ENCODE measurements at places on chromosomes 5 and 9. TPM values are rescaled to one million over a fixed set of nuclear protein-coding genes. Genes with fewer than 3 reads are reported as not detected.

The CNTNAP3 gene
- total RNA-seq: 9.4 TPM

The FBN2 gene
- total RNA-seq: 4.8 TPM

The SPINK4 gene
- total RNA-seq: not detected

The ITGA1 gene
- 170 TPM for total RNA-seq

DNA sequence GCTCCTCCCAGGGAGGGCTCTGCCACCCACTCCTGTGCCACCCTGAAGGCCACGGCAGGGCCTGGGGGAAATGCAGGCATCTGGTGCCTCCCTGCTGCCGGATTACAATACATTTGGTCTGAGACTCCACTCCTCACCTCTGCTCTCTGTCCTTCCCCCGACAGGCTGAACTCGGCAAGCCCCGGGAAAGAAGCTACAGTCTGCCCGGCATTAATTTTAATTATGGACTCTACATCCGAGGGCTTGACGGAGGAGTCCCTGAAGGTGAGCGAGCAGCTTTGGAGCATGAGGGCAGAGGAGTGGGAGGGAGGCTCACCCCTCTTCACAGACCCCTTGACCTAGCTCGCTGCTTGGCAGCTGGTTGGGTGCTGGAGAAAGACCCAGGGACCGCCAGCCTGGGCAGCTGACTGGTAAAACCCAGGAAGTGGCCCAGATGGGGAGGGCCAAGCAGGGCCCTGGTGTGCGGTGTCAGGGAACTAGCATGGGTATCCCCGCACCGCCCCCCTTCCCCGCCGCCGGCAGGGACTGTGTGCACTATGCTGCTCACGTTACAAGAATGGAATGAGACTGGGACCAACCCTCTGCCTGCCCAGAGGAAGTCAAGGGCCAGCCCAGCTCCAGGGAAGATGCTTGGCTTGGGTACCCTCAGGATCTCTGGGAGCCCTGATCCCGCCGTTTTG lies 83.7 kb upstream of the BARHL1 start:
- DNase-seq: no peak

DNA sequence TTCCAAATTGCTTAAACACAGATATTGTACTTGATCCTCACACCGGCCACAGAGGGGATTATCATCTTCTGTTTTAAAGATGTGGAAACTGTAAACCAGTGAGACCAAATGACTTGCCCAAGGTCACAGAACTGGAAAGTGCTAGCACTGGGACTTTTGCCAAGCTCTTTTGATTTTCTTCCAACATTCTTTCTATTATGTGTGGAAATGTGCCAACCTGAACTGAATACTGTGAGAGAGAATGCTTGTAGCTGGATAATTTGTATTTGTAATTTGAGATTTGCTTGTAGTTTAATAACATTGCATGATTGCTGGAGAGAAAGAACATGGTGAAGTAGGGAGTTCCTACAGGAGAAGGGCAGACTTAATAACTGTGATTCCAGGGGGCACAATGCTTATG lies 977.9 kb upstream of the NUDT12 start:
- DNase-seq: no peak

- DNase-seq: no peak
These were observed 416.6 kb downstream of the PLK2 start for GRCh38 chr5:58043032-58043945.

DNA sequence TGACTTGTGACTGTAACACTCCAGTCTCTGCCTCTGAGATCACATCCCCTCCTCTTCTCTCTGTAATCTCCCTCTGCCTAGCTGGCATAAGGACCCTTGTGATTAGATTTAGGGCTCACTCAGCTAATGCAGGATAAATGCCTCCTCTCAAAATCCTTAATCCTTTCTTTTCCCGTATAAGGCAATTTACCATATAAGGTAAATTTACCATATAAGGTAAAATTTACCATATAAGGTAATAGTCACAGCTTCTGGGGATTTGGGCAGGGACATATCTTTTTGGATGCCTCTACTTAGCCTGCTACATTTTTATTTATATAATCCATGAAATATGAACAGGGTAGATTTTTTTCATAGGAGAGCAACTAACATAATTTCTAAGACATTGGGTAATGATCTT lies 318.0 kb upstream of the PUM3 start:
- no peak for DNase-seq

DNA sequence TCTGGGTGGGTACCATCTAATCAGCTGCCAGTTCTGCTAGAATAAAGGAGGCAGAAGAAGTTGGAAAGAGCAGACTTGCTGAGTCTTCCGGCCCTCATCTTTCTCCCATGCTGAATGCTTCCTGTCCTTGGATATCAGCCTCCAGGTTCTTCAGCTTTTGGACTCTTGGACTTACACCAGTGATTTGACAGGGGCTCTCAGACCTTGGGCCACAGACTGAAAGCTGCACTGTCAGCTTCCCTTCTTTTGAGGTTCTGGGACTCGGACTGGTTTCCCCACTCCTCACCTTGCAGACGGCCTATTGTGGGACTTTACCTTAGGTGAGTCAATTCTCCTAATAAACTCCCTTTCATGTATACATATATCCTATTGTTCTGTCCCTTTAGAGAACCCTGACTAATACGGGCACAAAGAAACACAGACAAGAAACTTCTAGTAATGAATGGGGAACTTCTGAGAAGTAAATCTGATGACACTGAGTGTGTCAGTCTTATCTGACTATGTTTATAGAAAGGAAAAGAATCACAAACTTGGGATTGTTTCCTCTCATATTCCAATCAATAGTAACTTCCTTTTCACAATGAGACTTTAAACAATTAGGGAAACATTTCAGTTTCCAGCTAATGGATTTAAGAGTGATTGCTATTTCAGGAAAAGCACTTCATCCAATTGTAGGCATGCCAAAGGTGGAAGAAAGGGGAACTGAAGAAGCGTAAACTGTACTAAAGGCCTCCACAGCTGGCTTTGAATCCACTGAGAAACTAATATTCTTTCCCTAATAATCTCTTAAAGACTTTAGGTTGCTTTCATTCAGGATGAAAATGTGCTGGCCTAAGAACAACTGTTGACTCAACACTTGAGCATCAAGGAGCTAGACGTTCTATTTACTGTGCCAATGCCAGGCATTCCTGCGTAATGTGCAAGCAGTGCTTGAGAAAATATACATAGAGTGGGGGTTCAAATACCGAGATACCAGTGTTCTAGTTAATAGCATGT lies 127.9 kb upstream of the PTGER4 start:
- DNase-seq: no peak

- DNase-seq: peak; percentile 75
These were observed 123.4 kb downstream of the NXNL2 start for GRCh38 chr9:88658311-88658822.

The KIF4B gene
- total RNA-seq: not detected

- no peak for DNase-seq
These were observed 370.1 kb downstream of the TMEM161B start for GRCh38 chr5:87898574-87898973.

The PCDHB13 gene
- total RNA-seq: 6.2 TPM

The ARSI gene
- 0.65 TPM for total RNA-seq

DNA sequence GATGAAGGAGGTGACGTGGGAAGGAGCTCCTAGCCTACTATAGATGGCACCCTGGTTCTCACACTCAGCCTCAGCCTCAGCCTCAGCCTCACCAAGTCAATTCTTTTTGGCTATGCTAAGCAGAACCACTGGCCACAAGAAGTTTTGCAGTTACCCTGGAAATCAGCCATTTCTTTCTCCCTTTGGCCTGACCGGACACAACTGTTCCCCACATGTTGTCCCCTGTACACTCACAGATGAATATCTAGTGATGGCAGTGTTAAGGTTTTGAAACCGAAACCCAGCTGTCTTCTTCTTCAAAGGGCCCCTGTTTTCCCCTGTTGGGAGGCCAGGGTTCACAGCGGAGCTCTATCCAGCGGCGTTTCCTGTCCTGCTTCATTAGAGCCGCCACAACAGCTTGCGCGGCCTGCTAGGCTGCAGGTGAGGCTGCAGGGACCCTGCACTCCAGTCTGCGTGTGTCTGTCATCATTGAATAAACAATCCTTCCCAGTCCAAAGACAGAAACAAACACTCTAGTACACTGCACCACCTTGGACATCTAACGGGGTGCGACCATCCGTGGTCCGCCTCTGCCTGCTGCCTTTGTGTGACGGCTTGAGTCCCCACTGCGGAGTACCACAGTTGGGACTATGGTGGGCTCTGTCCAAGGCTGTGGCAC lies 250.5 kb downstream of the DENND1A start:
- DNase-seq: no peak

- DNase-seq: no peak
These were observed 57.7 kb upstream of the STC2 start for GRCh38 chr5:173385832-173386360.

The SLC6A19 gene
- not detected for total RNA-seq

The RETREG1 gene
- total RNA-seq: 5.9 TPM

GRCh38 chr9:129353697-129354336 lies 175.8 kb upstream of the IER5L start:
- DNase-seq: no peak

The PCDHGA1 gene
- total RNA-seq: 0.57 TPM

The ROPN1L gene
- not detected for total RNA-seq

GRCh38 chr5:173466227-173466626 lies 138.0 kb upstream of the STC2 start:
- DNase-seq: no peak

DNA sequence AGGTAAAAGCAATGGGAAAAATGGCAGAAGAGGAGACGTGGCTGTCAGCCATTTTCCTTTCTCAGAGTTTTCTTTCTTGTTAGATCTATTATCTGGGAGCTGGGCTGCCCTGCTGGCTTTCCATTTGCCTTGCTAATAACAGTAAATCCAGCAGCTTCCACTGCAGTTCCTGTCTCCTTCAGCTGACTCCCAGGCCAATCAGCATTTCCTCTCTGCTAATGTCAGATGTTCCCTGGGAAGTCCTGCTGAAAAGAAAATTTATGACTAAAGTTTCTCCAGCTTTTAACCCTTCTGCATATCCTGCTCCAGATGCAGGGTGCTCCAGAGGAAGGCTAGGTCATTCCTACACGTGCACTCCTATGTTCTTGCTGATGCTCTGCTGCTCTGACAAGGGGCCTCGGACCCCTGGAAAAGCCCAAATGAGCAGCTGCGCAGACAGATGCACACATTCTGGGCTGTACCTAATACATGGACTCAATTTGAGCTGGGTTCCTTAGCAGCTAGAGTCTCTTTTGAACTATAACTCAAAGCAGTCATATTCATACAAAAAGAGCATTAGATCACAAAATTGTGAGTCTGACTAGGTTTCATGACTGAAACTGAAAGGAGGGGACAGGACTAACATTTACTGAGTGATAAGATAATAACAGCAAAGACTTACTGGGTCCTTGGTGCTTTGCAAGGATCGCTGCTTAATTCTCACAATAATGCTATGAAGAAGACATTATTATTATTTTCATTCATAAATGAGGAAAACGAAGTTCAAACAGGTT lies 182.2 kb downstream of the MAPKAP1 start:
- no peak for DNase-seq

The PLPPR1 gene
- not detected for total RNA-seq

The ORM2 gene
- total RNA-seq: not detected

DNA sequence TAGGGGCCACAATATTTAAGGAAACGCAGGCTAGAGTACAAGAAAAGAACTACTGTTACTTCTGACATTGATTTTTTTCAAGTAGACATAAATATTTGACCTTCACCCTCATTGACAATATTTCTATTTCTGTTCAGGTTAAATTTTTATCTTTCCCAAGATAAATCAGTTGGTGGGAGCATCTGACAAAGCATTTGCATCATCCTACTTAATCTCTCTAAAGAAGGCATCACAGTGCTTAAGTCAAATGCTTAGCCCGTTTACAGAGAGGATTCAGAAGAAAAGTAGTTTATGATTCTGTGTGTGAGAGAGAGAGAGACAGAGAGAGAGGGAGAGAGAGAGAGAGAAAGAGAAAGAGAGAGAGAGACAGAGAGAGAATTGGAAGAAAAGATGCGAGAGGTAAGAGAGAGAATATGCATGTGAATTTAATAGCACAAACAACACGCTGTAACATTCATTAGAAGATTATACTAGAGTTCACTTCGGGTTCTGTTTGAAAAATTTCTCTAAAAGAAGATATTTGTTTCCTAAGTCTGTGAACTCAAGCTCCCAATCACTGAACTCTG lies 1093.3 kb upstream of the CDH6 start:
- no peak for DNase-seq
